ENCODE measurements at places on chromosomes 2 and 18.
A peak's percentile ranks its signal among the peaks of the same experiment; 100 is the strongest.

DNA sequence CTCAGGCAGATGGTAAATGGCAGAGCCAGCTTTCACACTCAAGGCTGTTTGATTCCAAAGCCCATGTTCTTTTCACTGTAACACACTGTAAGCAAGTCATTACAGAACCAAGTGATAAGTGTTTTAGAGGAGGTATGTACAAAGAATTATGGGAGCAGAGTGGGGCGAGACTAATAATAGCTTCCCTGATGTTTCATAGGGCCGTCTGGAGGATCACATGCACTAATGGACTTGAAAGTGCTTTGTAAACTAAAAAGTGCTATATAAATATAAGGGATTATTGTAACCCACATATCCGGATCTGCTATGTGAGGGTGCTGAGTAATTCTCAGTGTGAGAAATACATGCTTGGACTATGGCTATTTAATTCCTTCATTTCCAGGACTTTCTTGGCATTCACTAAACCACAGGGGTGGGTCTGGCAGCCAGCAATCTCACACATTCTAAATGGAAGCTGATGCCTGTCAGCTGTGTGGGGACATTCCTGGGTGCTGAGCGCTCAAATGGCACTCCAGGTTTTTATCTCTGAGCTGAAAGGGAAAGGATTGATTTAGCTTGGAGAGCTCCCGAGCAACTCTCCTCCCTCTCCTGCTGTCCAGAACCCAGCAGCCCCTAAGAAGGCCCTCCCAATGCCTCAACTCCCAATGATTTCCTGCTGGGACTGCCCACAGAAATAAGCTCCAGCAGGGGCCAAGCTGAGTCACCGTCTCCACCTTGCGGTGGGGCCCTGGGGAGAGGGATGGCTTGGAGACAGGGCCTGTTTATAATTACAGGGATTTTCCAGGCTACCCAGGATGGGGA is 222.8 kb downstream of the SOX11 start:
- DNase-seq = peak; percentile 68

- peak; percentile 20 for DNase-seq
These were observed 34.1 kb downstream of the BCL11A start for GRCh38 chr2:60519231-60519863.

- DNase-seq = no peak
These were observed 170.5 kb upstream of the KCNJ3 start for GRCh38 chr2:154527962-154528361.

DNA sequence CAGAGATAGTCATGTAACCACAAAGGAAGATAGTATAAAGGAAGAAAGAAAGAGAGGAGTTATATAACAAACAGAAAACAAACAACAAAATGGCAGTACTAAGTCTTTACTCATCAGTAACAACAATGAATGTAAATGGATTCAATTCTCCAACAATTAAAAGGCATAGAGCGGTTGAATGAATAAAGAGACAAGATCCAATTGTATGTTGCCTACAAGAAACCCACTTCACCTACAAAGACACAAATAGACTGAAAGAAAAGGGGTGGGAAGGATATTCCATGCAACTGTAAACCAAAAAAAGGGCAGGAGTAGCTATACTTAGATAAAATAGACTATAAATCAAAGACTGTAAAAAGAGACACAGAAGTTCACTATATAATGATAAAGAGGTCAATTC is 157.3 kb upstream of the CREB1 start:
- no peak for DNase-seq

DNA sequence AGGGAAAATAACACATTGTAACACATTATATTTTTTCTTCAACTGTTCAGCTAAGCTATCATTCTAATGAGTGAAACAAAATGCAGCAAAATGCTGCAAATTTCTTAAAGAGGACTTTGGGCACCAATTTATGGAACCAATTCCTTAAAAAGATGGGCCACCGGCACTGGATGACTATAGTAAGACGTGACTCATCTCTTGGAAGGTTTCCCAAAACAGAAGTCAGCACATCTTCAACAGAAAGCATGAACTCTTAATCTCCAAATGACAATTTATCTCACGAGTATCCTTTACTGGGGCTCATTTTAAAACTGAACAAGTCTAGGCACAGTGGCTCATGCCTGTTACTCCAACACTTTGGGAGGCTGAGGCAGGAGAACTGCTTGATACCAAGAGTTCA is 213.4 kb downstream of the CDH20 start:
- no peak for DNase-seq

GRCh38 chr2:22822835-22823234 is 562.1 kb upstream of the KLHL29 start:
- no peak for DNase-seq
